ENCODE measurements at places on chromosomes 2 and 18.

GRCh38 chr2:216698293-216698692 is 2.9 kb upstream of the IGFBP5 start:
- no peak for DNase-seq

DNA sequence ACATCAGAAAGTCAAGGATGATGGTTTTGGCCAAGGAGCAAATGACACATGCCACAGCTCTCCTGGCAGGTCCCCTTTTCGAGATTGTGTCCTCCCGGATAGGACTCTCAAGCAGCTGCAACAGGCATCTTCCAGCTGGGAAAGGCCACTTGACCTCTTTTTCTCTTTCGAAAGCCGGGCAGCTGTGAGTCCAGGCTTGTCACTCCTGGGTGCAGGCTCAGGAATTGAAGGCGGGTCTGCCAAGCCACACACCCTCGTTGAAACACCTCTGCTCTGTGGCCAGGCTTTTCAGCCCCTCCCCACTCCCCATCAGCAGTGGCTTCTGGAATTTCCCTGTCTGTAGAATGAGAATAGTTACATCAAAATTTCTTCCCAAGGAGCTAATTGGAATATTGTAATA is 98.0 kb downstream of the CCDC138 start:
- DNase-seq, result no peak

DNA sequence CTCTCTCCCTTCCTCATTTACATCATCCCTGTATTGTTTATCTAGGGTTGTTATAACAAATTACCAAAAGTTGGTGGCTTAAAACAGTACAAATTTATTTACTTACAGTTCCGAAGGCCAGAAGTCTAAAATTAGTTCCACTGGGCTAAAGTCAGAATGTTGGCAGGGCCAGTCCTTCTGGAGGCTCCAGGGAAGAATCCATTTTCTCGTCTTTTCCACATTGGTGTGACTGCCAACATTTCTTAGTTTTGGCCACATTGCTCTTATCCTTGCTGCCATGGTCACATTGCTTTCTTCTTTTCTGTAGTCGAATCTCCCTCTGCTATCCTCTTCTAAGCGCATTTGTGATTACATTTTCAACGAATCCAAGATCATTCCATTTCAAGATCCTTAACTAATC is 34.7 kb downstream of the ICOS start:
- DNase-seq, result no peak

GRCh38 chr2:8719528-8719927 is 37.7 kb downstream of the ID2 start:
- no peak for DNase-seq

DNA sequence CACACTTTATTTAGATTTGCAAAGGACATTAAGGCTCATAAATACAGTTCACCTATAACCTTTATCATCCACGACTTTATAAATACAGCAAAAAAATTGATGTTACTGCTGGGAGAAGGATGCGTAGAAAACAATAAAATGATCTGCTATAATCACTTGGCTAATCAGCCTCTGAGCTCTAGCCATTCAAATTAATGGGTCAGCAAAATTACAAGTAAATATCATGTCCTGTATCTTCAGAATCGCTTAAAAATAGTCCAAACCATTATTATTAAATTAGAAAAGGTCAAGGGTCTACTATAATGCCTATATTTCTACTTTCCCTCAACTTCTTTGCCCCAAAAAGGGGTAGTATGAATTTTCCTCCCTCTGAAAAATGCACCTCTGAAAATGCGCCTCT is 40.3 kb downstream of the OLA1 start:
- no peak for DNase-seq

All from retina (tissue), 1 donor.